ENCODE measurements at places on chromosomes 5 and 9. TPM values are rescaled to one million over a fixed set of nuclear protein-coding genes. Genes with fewer than 3 reads are reported as not detected.

DNA sequence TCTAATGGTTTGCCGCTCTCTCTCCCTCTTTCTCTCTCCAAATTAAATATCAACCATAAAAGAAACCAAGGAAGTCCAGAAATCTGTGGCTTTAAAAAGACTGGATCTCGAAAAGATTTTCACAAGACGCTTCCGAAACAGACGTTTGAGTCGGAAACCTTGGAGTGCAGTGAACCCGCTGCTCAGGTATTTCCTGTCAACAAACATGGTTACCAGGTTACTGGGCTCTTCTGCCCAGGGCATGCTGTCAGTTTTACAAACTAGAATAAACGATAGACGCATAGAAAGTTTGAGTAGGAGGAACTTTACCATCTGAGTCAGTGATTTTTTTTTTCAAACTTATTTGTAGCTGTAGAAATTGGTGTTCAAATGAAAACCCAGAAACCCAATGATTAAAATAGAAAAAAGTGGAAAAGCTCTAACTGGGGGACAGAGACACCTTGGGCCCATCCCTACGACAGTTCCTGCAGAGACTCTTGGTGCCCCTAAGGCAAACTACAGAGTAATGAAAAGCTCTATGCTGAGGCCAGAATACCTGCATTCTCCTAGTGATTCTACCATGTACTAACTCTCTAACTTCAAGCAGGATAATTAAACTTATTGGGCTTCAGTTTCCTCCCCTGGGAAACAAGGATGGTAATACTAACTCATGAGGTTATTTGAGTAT, 90.0 kb downstream of the DOCK8 start:
- no peak for DNase-seq

GRCh38 chr9:130147910-130148309, 24.3 kb upstream of the NCS1 start:
- DNase-seq, result no peak

The FBXW2 gene
- 18.1 TPM for total RNA-seq

The SPINK6 gene
- not detected for total RNA-seq

DNA sequence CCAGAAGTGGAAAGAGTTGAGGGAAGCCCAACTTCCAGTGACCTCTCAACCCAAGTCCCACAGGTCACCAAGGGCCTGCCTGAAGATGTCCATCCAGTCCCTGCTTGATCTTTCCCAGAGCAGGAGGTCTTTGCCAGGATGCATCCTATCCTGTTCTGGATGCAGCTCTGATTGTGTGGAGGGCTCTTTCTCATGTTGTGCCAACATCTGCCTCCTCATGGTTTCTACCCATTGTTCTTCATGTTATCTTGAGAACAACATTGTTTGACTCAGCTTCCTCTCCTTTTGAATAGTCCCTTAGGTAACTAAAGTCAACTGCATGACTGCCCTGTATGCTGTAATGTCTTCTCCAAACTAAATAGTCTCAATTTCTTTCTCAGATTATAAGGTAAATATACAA, 169.3 kb downstream of the CCDC192 start:
- DNase-seq, result no peak

DNA sequence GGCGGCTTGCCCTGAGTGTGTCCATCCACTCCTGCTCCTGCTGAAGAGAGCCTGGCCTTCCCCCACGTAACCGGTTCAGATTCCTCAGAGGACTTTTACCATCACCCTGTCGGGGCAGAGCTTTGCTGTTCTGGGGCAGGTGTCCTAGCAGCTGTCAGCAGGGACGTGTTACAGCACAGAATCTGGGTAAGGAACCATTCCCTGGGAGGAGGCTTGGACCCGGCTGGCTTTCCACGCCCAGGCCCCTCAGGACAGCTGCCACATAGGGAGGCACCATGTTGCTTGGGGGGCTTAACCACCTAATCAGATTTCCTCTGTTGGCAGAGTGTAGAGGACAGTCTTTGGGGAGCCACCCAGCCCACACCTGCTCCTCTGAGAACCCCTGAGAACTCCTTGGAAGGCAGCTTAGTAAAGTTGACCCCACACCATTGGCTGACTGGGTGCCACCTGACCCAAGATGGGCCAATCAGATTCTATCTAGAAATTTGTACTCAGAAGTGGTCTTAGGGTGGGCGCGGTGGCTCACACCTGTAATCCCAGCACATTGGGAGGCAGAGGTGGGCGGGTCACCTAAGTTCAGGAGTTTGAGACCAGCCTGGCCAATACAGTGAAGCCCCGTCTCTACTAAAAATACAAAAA, 23.3 kb upstream of the EEIG1 start:
- DNase-seq, result no peak

DNA sequence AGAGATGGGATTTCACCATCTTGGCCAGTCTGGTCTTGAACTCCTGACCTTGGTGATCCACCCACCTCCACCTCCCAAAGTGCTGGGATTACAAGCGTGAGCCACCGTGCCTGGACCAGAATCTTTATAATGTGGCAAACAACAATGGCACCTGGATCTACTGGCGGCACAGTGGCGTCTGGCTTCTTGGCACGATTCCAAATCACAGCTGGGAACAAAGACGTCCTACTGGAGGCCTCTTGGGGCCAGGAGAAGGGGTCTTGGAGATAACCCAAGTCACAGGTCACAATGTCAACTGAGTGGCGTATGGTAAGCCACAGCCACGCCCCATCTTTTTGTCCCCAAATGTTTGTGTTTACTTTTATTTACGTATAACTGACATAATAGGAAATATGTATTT, 77.8 kb upstream of the RAPGEF1 start:
- no peak for DNase-seq

GRCh38 chr5:155307229-155307628, 293.7 kb downstream of the KIF4B start:
- DNase-seq, result no peak
